ENCODE measurements at places on chromosomes 1 and 21. TPM values are rescaled to one million over a fixed set of nuclear protein-coding genes. Genes with fewer than 3 reads are reported as not detected.

DNA sequence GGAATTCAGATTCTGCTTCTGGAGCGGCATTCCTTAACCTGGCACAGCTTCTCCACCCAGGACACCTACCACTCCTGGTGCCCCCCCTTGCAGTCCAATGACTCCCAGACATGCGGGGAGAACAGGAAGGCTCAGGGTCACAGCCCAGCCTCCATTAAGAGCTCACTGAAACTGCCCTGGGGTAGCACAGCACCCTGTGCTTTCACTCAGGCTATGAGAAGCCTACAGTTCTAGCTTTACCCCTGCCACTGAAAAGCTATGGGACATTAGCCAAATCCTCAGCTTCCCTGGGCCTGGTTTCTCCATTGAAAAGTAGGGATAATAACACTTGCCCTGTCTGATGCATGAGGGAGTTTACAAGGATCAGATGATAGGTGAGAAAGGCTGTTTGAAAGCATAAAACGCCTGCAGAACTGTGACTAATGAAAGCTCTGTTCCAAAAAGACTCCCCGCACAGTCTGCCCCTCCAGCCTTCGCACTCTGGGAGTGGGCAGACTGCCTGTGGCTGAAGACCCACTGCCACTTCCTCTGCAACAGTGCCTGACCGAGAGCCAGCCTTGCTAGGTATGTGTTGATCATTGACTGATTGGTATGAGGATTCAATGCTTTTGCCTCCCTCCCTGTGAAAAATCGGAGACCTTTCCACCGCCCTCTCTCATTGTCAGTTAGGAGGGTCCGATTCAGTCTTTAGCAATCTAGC lies 2.7 kb upstream of the CLDN19 start:
- DNase-seq, result no peak

Gene OR10R2
- not detected for total RNA-seq

Gene BTG2
- total RNA-seq, result 2.6 TPM

Gene PDC
- not detected for total RNA-seq

Gene FAM151A
- not detected for total RNA-seq

Gene AQP10
- total RNA-seq, result not detected

- no peak for DNase-seq
These were observed 31.1 kb downstream of the LDLRAD2 start for GRCh38 chr1:21843208-21843607.

Gene MPZ
- 0.57 TPM for total RNA-seq

GRCh38 chr1:31054349-31054748 lies 11.2 kb downstream of the PUM1 start:
- no peak for DNase-seq

DNA sequence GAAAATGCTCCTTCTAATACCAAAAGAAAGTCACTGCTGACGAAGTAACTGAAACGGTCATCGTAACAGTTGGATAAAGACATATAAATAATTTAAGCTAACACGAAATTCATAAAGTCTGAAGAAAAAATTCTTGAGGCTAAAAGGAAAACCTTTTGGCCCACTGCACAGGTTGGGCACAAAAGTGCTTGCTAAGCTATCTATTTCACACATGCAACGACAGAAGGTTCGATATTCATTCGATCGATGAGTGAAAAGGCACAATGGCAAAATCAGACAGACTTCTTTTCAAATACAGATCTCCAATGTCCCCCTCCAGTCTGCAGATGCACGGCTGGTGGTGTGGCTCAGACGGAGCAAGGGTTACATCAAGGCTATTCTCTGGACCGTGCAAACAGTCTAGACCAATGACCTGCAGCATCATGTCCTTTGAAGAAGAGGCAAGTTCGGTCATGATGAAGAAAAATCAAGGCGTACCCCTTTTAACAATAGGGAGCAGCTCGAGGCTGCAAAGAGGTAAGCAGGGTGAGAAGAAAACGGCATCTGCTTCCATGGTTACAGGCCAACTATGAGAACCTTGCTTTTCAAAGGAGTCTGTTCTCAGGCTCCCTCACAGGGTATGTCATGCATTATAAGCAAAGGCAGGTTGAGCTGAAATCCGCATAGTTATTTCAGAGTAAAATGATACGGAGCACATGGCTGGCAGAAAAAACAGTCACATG lies 579.6 kb downstream of the USP25 start:
- DNase-seq, result no peak

- DNase-seq, result no peak
These were observed 17.1 kb downstream of the ATP6V1G3 start for GRCh38 chr1:198523182-198523950.
